ENCODE measurements at places on chromosomes 6 and 20.
A peak's percentile ranks its signal among the peaks of the same experiment; 100 is the strongest.

DNA sequence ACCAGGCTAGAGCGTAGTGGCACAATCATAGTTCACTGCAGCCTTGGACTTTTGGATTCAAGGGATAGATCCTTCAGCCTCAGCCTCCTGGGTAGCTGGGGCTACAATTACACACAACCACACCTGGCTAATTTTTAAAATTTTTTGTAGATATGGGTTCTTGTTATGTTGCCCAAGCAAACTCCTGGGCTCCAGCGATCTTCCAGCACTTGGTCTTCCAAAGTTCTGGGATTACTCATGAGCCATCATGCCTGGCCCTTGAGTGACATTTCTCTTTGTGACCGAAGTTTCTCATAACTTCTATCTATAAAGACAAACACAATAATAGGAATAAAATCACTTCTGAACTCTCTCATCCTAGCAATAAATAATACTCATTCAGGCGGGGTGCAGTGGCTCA is 26.1 kb upstream of the GMPR start:
- DNase-seq = no peak

DNA sequence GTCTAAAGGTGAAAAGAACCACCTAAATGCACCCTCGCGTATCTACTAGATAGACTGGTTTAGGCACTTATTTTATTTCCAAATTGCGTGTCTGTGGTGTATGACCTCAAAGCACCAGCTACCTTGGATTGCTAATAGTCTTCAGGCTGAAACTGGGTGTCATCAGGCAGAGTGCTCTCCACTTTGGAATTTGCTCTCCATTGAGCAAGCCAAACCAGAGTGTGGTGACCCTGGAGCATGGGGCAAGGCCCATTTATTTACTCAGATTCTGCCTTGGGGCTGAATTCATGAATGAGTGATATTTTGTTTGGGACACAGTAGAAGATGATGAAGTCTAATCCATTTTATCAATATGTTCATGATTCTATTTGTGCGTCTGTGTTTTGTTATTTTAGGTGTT is 812.8 kb upstream of the SLC35B3 start:
- DNase-seq = no peak

DNA sequence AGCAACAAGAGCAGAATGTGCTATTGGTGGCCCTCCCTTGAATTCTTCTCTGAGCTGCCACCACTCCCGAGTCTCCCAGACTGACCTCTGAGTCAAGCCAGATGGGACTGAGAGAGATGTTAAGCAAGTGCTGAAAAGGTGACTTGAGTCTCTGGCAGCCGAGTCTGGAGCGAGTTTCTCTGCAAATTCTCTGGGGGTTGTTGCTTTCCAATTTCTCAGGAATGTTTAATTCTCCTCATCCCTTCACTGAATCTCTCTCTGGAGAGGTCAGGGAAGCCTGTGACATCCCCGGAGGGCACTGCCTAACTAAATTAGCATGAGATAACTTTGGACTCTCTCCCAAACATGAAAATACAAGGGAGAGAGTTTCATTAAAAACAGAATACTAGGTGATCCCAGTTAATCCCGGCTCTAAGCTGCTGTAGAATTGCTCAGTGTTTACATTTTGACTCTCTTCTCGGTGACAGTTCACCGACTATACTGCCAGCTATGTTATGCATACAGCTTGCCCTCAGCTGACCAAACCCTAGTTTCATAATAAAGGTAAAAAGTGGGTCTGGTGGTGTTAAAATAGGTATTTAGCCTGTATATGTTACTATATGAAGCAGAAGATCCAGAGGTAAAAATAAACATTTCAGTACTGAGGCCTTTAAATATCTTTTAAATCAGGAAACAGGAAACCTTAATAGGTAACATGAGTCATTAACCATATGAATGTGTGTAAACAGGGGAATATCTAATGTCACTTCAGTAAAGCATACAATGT is 157.9 kb downstream of the FOXC1 start:
- DNase-seq = no peak

GRCh38 chr6:35305117-35305516 is 7.5 kb downstream of the DEF6 start:
- no peak for DNase-seq

- DNase-seq = no peak
Observed at GRCh38 chr6:139161169-139161568, 26.3 kb downstream of the HECA start.

DNA sequence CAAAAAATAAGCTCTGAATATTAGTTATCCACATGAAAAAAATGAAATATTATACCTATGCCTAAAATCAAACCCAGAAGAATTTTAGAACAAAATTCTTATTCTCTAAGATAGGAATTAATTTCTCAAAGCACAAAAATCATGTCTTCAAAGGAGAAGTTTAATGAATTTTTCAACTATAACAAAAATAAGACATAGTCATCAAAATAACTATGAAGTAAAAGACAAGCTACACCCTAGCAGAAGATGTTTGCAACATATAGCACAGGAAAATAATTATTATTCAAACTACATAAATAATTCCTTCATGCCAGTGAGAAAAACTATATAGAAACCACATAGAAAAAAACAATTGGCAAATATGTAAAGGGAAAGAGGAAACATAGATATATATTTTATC is 1203.6 kb upstream of the GJE1 start:
- no peak for DNase-seq

DNA sequence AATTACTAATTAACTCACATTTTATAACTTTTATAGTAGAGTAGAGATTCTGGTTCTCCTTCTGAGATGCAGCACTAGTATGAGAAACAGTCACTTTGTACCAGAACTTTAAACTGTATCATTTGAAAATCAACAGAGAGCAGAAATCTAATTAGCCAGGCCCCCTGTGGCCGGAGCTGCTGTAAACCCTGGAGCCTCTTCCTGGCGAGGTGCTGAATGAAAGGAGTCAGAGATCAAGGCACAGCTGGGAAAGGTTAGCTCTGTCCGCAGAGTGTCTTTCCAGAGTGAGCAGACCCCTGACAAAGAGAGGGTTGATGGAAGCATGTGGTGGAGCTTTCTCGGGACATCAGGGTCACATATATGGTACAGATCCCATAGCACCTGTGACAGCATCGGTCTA is 703.8 kb downstream of the RFPL4B start:
- DNase-seq = no peak

GRCh38 chr6:134527108-134527787 is 209.3 kb upstream of the SGK1 start:
- no peak for DNase-seq

DNA sequence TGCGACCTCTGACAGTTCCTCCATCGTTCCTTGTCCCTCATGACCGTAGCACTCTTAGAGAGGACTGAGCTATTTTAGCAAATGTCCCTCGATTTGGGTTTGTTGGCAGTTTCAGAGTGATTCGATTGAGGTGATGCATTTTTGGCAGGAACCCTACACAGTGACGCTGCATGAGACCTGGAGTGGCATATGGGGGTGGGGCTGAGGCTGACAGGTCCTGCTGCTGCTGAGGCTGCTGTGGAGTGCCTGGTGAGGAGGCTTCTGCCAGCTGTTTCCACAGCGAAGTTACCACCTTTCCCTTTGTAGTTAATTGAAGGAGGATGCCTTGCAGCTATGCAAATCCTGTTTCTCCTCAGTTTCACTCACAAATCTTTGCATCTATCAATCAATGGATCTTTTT is 19.8 kb downstream of the PXDC1 start:
- DNase-seq = no peak

- no peak for DNase-seq
Observed at GRCh38 chr6:45650524-45651135, 272.9 kb upstream of the SUPT3H start.

- no peak for DNase-seq
Observed at GRCh38 chr6:36127462-36128016, 2.8 kb upstream of the MAPK13 start.

GRCh38 chr6:160167604-160168399 is 46.2 kb downstream of the SLC22A1 start:
- DNase-seq = no peak

DNA sequence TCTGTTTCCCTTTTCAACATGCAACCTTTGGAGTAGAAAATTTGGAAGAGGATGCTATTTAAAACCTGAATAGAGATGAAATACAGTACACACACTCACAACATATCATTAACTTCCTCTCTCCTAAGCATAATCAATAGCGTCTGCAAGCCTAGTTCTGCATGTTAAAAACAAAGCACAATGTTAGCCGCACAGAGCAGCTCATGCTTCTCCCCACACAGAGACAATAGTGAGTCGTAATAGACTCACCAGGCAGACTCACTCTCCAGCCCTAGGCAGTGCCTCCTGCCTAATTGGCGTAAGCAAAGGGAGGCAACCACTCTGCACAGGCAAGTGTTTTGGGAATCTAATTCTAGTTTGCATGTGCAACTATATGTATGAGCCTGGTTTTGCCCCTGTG is 45.8 kb upstream of the ARID1B start:
- DNase-seq = peak; percentile 46

DNA sequence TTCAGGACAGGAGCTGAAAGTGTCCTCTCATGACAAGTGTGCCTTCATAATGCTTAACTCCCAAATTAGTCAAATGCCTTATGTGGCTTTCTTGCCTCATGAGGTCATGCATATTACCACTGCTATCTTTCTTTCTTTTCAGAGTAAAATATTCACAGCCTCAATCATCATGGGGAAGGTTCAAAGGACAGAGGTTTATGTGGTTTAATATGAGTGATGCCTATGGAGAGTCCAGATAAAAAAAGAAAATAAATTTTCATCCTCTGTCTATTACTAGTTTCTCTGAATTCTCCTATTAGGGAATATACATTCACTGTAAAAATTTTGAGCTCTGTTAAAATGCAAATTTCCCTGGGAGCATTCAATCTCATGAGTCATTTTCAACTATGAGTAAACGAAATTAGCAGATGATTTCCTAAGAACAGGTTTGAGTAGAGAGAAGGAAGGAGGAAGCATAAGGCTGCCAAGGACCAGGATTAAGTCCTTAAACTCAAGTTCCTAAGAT is 396.9 kb upstream of the ADGRB3 start:
- DNase-seq = no peak

- no peak for DNase-seq
Observed at GRCh38 chr20:14855171-14855570, 517.8 kb upstream of the FLRT3 start.

DNA sequence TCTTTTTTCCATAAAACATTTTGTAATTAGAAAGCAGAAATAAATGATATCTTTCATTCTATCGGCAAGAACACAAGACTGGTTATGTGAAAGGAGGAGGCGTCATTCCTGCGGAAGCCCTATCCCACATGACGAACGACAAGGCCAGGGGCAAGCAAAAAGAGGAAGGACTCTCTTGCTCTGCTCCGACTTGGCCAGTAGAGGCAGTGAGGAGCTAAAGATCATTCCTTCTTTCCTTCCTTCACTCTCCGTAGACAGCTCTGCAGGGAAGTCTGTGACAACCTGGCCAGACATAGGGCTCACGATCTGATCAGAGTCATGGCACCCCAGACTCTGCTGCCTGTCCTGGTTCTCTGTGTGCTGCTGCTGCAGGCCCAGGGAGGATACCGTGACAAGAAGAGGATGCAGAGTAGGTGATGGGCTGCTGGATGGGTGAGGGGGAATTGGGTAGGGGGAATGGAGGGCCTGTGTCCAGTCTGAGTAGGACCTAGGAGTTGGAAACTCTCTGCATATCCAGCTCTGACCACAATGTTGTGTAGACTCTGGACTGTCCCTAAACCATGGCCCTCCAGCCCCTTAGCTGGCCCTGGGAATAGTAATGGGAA is at the start of gene WFDC10A:
WFDC10A (plus strand) TSS at position 244 of the 605 bp plus-strand sequence; CDS start at position 319, 75 bp downstream.
- DNase-seq = peak; percentile 0

- no peak for DNase-seq
Observed at GRCh38 chr6:166620478-166621113, 6.5 kb downstream of the RPS6KA2 start.

DNA sequence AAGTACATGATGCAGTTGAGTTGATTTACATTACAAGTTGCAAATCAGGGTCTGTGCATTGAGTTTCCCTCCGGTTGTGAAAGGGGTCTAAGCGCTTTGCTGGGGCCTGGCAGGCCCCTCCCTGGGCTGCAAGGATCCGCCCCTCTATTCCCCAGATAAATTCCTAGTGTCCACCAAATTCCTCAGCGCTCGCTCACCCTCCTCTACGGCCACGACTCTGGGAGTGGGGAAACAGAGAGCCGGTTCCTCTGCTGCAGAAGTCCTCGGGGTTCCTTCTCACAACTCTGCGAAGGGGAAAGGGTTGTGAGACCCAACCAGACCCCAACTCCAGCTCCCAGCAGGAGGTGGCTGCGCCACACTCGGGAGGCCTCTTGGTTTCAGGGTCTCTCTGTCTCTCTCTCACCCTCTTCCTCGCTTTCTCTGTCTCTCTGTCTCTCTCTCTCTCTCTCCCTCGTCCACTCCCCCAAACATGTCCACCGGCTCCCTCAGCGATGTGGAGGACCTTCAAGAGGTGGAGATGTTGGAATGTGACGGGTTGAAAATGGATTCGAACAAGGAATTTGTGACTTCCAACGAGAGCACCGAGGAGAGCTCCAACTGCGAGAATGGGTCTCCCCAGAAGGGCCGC is at the start of gene TCF21:
TCF21 (plus strand) TSS at position 185 of the 628 bp plus-strand sequence; CDS start at position 470, 285 bp downstream.
- no peak for DNase-seq

DNA sequence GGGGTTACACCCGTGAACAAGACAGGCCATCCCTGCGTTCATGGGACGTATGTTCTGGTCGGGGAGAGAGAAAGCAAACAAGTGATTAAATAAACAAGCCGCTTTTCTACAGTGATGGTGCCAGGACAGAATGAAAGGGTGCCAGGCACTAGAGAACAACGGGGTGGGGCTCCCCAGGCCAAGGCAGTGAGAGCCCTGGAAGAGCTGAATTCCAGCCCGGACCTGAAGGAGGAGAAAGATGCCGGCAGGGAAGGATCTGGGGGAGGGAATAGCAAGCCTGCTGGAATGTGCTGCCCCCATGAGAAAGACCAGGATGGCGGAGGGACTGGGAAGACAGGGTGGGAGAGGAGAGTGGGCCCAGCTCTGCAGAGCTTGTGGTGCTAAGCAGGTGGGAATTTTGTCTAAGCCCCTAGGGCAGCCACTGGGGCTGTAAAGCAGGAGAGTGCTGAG is 7.5 kb downstream of the SNAI1 start:
- no peak for DNase-seq

- DNase-seq = no peak
Observed at GRCh38 chr6:1617466-1618310, 8.0 kb downstream of the FOXC1 start.

- no peak for DNase-seq
Observed at GRCh38 chr6:14316651-14317386, 199.2 kb downstream of the CD83 start.

All from NCI-H1694 treated with DMSO at 0.1 percent for 48 hours (cell line).